Astrocyte (in vitro differentiated cells and primary cell): ENCODE measurements at places on chromosomes 13 and 19. TPM values are rescaled to one million over a fixed set of nuclear protein-coding genes. Genes with fewer than 3 reads are reported as not detected.

FLT1 gene
- total RNA-seq: 7.3 and 10.0 TPM in 2 replicates

NDUFA3 gene
- total RNA-seq: 98.0 and 99.2 TPM in 2 replicates

DCLK1 gene
- total RNA-seq: 3.2 and 4.9 TPM in 2 replicates

APBA3 gene
- total RNA-seq: 16.4 and 16.5 TPM in 2 replicates

WDR87 gene
- total RNA-seq: not detected in 2 replicates

GRCh38 chr13:102654756-102655155 lies 40.1 kb downstream of the METTL21C start:
- no peak for DNase-seq

DNA sequence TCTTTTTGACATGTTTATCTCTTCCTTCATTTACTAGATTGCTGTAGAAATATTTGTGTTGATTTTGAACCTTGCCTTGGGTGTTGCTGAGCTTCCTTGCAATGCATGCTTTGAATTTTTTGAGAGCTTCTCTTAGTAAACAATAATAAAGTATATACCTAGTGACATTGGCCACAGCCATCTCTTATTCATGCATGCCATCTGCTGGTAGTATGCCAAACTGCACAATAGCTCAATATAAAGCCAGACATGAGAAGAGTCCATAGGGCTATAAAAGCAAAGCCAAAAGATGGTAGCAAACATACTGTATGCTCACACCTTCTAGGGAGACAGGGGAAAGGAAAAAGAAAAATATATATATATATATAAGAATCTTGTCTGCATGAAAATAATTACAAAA lies 18.9 kb upstream of the ZSCAN5A start:
- peak; percentile 16 for DNase-seq

- no peak for DNase-seq
Measured at GRCh38 chr19:50833802-50834167, 411 bp upstream of the KLK15 start.

- DNase-seq: no peak
Measured at GRCh38 chr13:112346173-112346898, 29.8 kb upstream of the SPACA7 start.

GRCh38 chr13:29923554-29924481 lies 73.4 kb upstream of the UBL3 start:
- DNase-seq: peak; percentile 99

DNA sequence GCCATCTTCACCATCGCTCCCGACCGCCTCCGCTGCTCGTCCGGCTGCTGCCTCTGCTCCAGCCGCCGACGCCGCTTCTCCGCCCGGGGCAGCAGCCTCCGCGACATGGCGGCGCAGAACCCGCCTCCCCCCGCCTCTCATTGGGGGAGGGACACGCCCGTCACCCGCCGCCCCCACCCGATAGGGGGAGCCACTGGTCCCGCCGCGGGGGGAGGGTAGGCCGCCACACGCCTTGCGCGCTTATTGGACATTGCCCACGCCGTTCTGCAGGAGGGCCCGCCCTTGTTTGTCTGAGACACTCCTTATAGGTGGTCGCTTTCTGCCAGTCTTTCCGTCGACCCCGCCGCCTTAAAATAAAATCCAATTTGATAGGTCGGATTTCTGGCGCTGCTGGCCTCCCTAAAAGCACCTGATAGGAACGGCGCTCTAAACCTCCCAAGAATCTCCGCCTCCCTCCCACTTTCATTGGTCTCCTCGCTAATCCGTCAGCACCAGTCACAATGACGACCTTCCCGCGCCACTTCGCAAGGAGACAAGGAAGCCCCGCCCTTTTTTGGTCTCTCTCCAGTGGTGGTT lies at the start of gene HNRNPL:
Gene HNRNPL, minus strand, starts transcription at position 127 of the 576 bp plus-strand sequence. Its CDS starts 20 bp downstream, at position 107.
- peak; percentile 100 for DNase-seq

GRCh38 chr19:49812997-49813861 lies at the start of gene FUZ:
Gene FUZ (minus strand): TSS chr19:49813292. CDS start chr19:49813106, 186 bp downstream.
- DNase-seq: peak; percentile 98

- DNase-seq: peak; percentile 49
Measured at GRCh38 chr19:46365561-46365960, 18.7 kb downstream of the PPP5C start.

GRCh38 chr19:39846678-39847486 lies 703 bp upstream of the FBL start:
- no peak for DNase-seq

GRCh38 chr19:4267901-4268815 lies 10.9 kb upstream of the SHD start:
- no peak for DNase-seq

GRCh38 chr13:25493931-25494640 lies 122.3 kb downstream of the ATP8A2 start:
- DNase-seq: no peak
